ENCODE measurements at places on chromosomes 7 and 10.

DNA sequence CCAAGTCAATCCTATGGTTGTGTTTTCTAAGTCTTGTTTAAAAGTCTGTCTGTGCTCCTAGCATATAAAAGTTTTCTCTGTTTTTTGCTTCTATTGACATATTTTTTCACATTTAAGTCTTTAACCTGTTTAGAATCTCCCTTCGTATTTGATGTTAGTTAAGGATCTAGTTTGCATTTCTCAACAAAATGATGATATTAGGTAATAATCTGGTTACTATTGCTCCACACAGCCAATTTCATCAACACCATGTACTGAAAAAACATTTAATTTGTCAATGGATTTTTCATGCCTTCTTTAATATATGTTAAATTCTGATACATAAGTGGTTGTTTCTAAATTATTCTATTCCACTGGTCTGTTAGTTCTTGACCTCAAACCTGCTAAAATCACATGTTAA lies 17.5 kb upstream of the TSGA13 start:
- H3K27ac ChIP-seq: no peak overlapping the region
- H3K4me1 ChIP-seq: no peaks in the 10 kb centered on the region
- peaks cover 15% of the 10 kb centered on the region for H3K27me3 ChIP-seq
- no peak for DNase-seq
- H3K4me3 ChIP-seq: no peak overlapping the region

- H3K4me1 ChIP-seq: peaks cover 17% of the 10 kb centered on the region
- H3K27me3 ChIP-seq: peaks cover 15% of the 10 kb centered on the region
- no peak overlapping the region for H3K4me3 ChIP-seq
- H3K36me3 ChIP-seq: no peaks in the 10 kb centered on the region
- no peak for DNase-seq
Observed at GRCh38 chr7:50496569-50496968, 46.4 kb upstream of the FIGNL1 start.

DNA sequence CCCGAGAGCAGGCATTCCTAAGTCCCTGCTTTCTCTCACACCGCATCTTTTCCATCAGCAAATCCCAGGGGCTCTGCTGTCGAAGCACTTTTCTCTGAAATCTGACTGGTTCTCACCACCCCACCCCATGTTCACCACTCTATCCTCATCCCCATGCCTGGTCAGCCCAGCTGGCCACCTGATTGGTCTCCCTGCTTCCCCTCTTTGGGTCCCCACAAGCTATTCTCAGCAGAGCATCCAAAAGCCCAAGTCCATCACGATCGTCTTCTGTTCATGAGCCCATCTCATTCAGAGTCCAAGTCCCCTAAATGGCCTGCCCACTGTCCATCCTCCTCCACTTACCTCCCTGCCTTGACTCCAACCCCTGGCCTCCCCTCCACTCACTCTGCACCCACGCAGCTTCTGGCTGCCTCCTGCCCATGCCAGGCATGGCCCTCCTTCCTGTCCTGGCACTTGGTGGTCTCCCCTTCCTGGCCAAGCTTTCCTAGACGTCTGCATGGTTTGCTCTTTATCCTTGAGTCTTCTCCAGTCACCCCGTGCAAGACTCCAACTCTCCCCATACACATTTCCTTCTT lies 1.6 kb upstream of the PPP2R2D start:
- no peak for DNase-seq
- H3K4me3 ChIP-seq: peak overlapping the region; percentile 82
- no peak overlapping the region for H3K27ac ChIP-seq
- H3K36me3 ChIP-seq: peaks cover 17% of the 10 kb centered on the region

GRCh38 chr7:113722006-113722405 lies 196.8 kb downstream of the PPP1R3A start:
- no peaks in the 10 kb centered on the region for H3K4me1 ChIP-seq
- DNase-seq: no peak
- no peak overlapping the region for H3K4me3 ChIP-seq
- H3K27me3 ChIP-seq: no peaks in the 10 kb centered on the region
- no peak overlapping the region for H3K27ac ChIP-seq
- H3K36me3 ChIP-seq: no peaks in the 10 kb centered on the region

GRCh38 chr10:97089209-97089870 lies 96.4 kb downstream of the SLIT1 start:
- no peak overlapping the region for H3K4me3 ChIP-seq
- no peaks in the 10 kb centered on the region for H3K36me3 ChIP-seq
- DNase-seq: no peak
- H3K27ac ChIP-seq: no peak overlapping the region
